ENCODE measurements at places on chromosomes 3 and 15. TPM values are rescaled to one million over a fixed set of nuclear protein-coding genes. Genes with fewer than 3 reads are reported as not detected.

TMEM158 gene
- 0.66 TPM for total RNA-seq

CCDC33 gene
- not detected for total RNA-seq

DLL4 gene
- 0.33 TPM for total RNA-seq

COL8A1 gene
- total RNA-seq = 0.09 TPM

HCLS1 gene
- total RNA-seq = 216 TPM

TTC23 gene
- total RNA-seq = 4.7 TPM

PTPRG gene
- total RNA-seq = 4.6 TPM

PLA2G4B gene
- 8.5 TPM for total RNA-seq

- DNase-seq = no peak
- H3K36me3 ChIP-seq = no peaks in the 10 kb centered on the region
- H3K27ac ChIP-seq = no peak overlapping the region
- peaks cover 19% of the 10 kb centered on the region for H3K27me3 ChIP-seq
- H3K4me3 ChIP-seq = no peak overlapping the region
- H3K4me1 ChIP-seq = no peaks in the 10 kb centered on the region
Measured at GRCh38 chr3:126414406-126414805, 19.7 kb downstream of the CFAP100 start.

GRCh38 chr3:146277953-146278631 is 27.2 kb upstream of the PLSCR4 start:
- H3K36me3 ChIP-seq = no peaks in the 10 kb centered on the region
- no peaks in the 10 kb centered on the region for H3K4me1 ChIP-seq
- no peak overlapping the region for H3K4me3 ChIP-seq

GRCh38 chr15:29819979-29820378 is 2.3 kb downstream of the TJP1 start:
- H3K36me3 ChIP-seq = peaks cover 10% of the 10 kb centered on the region
- DNase-seq = no peak
- H3K27ac ChIP-seq = no peak overlapping the region

DNA sequence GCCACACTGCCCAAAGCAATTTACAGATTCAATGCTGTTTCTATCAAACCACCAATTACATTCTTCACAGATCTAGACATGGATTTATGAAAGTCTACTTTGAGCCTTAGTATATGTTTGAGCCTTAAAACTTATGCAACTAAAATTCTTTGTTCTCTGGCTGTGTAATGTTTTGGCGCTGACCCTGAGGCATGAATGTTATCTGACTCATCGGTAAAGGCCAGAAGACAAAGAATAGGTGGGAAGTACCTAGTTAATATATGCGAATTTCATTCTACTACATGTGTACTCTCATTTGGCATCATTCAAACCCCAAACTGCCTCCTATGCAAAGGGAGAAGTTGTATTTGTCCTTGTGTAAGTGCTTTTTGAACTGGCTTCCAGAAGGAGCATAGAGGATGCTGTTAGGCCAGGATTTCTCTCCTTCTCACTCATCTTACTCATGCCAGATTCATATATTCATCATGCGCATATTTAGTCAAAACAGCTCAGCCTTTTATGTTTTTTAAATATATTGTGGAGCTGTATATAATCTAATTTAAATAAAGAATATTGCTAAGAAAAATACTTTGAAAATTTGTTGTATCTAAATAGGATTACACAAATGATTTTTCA is 204.2 kb downstream of the NFKBIZ start:
- peaks cover 17% of the 10 kb centered on the region for H3K4me1 ChIP-seq
- no peak overlapping the region for H3K27ac ChIP-seq
- H3K36me3 ChIP-seq = peaks cover 15% of the 10 kb centered on the region
- no peak for DNase-seq

DNA sequence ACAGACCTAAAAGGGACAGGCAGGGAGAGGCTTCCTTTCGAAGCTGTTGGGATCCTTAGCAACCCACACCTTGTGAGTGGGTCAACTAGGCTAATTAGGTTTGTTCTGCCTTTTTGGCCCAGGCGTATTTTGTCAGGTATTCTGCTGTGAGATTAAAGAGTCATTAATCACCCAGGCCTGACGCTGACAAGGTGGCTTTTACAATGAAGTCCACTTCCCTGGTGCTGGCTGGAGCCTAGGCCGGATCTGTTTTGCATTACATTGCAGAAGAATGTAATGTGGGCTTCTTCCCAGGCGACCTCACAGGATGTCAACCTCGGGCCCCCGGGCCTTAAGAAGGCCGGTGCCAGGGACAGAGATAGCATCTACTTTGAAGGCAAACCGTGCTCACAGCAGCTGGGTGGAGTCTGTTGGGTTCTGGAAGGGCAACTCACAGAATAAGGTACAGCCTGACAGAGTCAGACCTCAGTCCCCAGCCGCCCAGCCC is 76.9 kb downstream of the HES1 start:
- H3K4me1 ChIP-seq = no peaks in the 10 kb centered on the region
- no peak overlapping the region for H3K4me3 ChIP-seq
- DNase-seq = no peak
- H3K27me3 ChIP-seq = peaks cover 11% of the 10 kb centered on the region
- no peaks in the 10 kb centered on the region for H3K36me3 ChIP-seq

- peaks cover 3% of the 10 kb centered on the region for H3K36me3 ChIP-seq
- no peaks in the 10 kb centered on the region for H3K27me3 ChIP-seq
- peak overlapping the region; percentile 62 for H3K27ac ChIP-seq
Measured at GRCh38 chr3:143585720-143586456, 262.4 kb downstream of the SLC9A9 start.

- DNase-seq = no peak
- H3K4me3 ChIP-seq = no peak overlapping the region
- no peaks in the 10 kb centered on the region for H3K27me3 ChIP-seq
- H3K4me1 ChIP-seq = peaks cover 1% of the 10 kb centered on the region
- peaks cover 60% of the 10 kb centered on the region for H3K36me3 ChIP-seq
- no peak overlapping the region for H3K27ac ChIP-seq
Measured at GRCh38 chr3:9664119-9664751, 14.9 kb downstream of the MTMR14 start.

GRCh38 chr15:38487378-38487777 is 33.5 kb downstream of the FAM98B start:
- H3K4me3 ChIP-seq = peak overlapping the region; percentile 66
- no peaks in the 10 kb centered on the region for H3K27me3 ChIP-seq
- DNase-seq = peak; percentile 28
- H3K36me3 ChIP-seq = peaks cover 47% of the 10 kb centered on the region

- peaks cover 14% of the 10 kb centered on the region for H3K27me3 ChIP-seq
- peak overlapping the region; percentile 51 for H3K27ac ChIP-seq
- H3K4me1 ChIP-seq = peaks cover 40% of the 10 kb centered on the region
- H3K36me3 ChIP-seq = no peaks in the 10 kb centered on the region
Measured at GRCh38 chr3:108099679-108100428, 9.0 kb upstream of the CD47 start.

DNA sequence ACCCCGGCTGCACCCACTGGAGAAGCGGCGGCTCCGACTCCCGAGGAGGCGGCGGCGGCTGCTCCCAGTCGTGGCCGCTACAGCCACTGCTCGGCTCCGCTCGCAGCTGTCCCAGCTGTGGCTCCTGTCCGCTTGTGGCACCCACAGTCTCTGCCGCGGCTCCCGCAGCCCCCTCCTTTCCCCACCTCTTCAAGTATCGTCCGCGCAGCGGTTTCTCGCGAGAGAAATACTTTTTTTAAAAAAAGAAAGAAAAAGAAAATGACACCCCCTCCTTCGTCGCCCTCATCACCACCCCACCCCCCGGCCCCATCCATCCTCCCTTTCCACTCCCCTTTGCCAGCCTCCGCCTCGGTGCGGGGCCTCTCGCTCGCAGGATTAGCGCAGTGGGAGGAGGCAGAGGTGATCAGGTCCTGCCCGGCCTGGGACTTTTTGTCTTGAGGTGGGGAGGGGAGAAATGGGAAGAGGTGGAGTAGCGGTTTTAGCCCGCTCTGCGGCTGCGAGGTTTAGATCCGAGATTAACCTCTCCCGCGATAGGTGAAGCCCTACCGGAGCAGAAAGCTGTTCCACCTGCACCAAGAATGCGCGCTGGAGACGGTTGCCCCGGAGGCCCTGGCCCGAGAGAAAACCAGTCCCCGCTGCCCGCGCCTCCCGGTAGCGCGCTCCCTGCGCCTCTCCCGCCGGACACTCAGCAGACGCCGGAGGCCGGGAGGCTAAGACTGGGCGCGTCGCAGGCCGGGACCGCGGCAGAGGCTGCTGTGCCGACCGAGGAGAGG is at the start of gene FBN1:
FBN1 (minus strand) TSS at position 152 of the 773 bp plus-strand sequence. CDS start 940 bp downstream, outside the sequence.
- H3K4me1 ChIP-seq = peaks cover 2% of the 10 kb centered on the region
- no peak within 1 kb of the TSS for H3K27ac ChIP-seq
- DNase-seq = peak; percentile 75
- no peaks in the 10 kb centered on the region for H3K36me3 ChIP-seq
- H3K27me3 ChIP-seq = peaks cover 53% of the 10 kb centered on the region
- peak within 1 kb of the TSS; percentile 73 for H3K4me3 ChIP-seq

- H3K4me3 ChIP-seq = no peak overlapping the region
- no peak for DNase-seq
- peaks cover 2% of the 10 kb centered on the region for H3K4me1 ChIP-seq
- H3K27me3 ChIP-seq = peaks cover 12% of the 10 kb centered on the region
Measured at GRCh38 chr15:66095871-66096687, 157.5 kb downstream of the MEGF11 start.

DNA sequence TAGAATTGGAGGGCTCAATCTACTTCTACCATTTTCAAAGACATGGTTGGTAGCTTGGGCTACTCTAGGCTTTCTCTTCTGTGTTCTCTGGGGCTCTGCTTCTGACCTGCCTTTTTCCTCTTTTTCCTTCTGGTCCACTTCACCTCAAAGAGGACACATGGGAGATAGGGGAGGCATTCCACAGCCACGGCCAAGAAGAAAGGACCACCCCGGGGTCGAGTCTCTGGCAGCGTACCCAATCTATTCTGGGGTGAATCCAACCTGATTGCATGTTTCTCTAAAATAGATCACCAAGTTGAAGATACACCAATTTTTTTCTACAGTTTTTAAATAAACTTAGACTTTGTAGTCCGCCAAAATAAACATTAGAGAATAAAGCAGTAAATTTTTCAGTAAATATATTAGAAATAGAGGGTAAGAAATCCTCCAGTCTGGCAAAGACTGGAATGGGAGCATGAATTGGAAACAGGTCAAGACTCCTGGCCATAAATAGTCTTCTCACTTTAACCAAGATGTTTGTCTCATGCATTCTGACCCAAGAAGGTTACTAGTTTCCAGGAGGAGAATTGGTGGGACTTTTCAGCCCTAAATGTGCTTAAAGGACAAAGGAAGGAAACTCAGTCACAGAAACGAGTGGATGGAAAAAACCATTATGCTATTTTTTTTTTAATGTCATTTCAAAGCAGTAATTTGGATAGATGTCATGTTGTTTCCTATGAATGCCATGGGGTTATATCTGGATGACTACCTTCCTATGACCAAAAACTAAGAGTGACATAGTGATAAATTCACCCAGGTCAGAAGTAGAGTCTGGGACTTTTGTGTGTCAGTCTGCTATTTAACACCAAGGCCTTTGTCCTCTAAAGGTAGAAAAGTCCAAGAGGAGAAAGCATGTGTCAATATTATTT is 71.3 kb upstream of the PHLDB2 start:
- H3K27ac ChIP-seq = no peak overlapping the region
- no peaks in the 10 kb centered on the region for H3K36me3 ChIP-seq
- H3K4me3 ChIP-seq = no peak overlapping the region
- peaks cover 5% of the 10 kb centered on the region for H3K27me3 ChIP-seq
- H3K4me1 ChIP-seq = no peaks in the 10 kb centered on the region

DNA sequence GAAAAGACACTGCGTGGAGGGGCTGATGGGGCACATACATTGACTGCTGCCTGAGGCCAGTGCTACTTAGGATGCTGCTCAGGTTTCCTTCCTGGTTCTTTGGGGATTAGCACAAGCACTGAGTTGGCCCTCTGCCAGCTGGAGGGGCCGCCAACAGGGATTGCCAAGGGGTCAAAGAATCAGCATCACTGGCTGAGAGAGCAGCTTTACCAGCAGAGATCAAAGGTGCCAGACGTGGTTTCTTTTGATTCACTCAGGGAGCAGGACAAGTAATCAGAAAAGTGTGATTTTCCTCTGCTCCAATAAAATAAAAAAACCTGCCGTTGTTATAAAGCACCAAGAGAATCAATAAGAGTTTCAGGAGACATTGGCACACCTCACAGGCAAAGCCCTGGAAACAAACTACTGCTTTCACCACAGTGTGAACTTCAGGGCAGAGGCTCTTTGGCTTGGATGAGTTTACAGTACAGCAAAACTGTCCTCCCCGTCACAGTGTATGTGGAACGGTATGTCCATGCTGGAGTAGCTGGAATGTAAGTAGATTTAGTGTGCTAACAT is 45.8 kb upstream of the FSIP1 start:
- no peak overlapping the region for H3K27ac ChIP-seq
- H3K27me3 ChIP-seq = peaks cover 46% of the 10 kb centered on the region
- H3K4me3 ChIP-seq = no peak overlapping the region
- no peak for DNase-seq

GRCh38 chr15:59150185-59150584 is 45.2 kb downstream of the CCNB2 start:
- no peak for DNase-seq
- no peak overlapping the region for H3K4me3 ChIP-seq
- H3K27me3 ChIP-seq = no peaks in the 10 kb centered on the region
- H3K27ac ChIP-seq = no peak overlapping the region

DNA sequence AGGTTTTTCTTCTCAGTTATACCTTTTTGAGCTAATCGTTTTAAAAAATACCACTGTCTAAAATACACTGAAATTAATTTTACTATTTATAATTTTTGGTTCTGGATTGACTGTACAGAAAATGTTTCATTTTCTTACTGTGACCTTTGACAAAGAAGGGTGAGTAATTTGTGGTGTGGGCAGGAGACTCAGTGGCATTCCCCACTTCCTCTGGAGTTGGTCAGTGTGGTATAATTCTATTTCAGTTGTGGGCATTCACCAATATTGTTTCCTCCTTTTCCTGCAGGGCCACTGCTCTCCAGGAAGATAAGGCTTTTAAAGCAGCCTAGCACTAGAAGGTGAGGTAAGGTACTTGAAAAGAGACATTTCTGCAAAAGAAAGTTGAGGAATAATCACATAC is 6.5 kb downstream of the DAG1 start:
- DNase-seq = peak; percentile 72
- peaks cover 36% of the 10 kb centered on the region for H3K36me3 ChIP-seq
- peaks cover 17% of the 10 kb centered on the region for H3K4me1 ChIP-seq
- peak overlapping the region; percentile 36 for H3K27ac ChIP-seq
- no peaks in the 10 kb centered on the region for H3K27me3 ChIP-seq
- H3K4me3 ChIP-seq = peak overlapping the region; percentile 19

GRCh38 chr3:11662392-11662990 is 18.8 kb upstream of the VGLL4 start:
- no peaks in the 10 kb centered on the region for H3K36me3 ChIP-seq
- H3K27ac ChIP-seq = no peak overlapping the region
- no peak overlapping the region for H3K4me3 ChIP-seq
- H3K27me3 ChIP-seq = no peaks in the 10 kb centered on the region

GRCh38 chr15:38864122-38864521 is 299.5 kb upstream of the RASGRP1 start:
- H3K36me3 ChIP-seq = no peaks in the 10 kb centered on the region
- DNase-seq = no peak
- peaks cover 7% of the 10 kb centered on the region for H3K27me3 ChIP-seq

GRCh38 chr15:77831986-77832385 is 199.3 kb upstream of the LINGO1 start:
- H3K36me3 ChIP-seq = no peaks in the 10 kb centered on the region
- H3K27ac ChIP-seq = no peak overlapping the region
- no peak for DNase-seq
- no peak overlapping the region for H3K4me3 ChIP-seq

- no peaks in the 10 kb centered on the region for H3K27me3 ChIP-seq
Measured at GRCh38 chr15:60510006-60510405, 31.1 kb upstream of the ICE2 start.
